ENCODE measurements at places on chromosomes 3 and 15.

DNA sequence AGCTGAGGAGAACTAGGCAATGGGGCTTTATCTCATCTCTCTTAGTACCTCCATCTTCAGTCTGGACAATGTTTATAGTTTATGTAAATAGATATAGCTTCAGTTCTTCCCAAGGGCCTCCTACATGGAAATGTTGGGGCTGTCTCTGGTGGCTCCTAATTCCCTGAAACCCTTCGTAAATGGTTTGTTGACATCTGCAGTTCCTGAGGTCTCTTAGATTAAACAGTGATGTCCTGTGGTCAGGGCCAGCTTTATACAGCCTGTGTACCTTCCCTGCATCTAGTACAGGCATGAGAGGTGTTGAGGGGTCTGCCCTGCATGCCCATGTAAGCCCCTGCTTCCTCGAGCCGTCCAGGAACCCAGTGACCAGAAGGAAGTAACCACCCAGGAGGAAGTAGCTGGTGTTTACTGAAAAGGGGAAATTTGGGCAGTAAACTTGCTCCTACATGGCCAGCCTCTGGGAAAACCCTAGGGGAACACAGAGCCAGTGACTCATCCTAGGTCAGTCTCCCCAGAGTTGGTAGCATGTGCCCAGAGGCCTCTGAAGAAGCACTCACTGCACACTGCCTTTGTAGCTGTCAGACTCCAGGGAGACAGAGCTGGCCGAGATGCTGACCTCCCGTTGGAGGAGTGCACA is 4.7 kb upstream of the TBC1D2B start:
- DNase-seq: no peak

DNA sequence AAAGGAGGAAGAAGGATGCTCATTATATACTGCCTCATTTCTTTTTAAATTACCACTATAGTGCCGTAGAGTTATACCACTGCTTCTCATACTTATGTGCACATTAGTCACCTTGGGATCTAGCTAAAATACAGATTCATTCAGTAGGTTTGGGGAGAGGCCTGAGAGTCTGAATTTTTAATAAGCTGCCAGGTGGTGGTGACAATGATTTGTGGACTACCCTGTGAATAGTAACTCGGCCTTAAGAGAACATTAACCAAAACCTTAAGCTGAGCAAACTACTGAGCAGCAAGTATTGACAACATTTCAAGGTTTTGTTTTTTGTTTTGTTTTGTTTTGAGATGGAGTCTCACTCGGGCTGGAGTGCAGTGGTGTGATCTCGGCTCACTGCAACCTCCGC is 19.8 kb downstream of the UBA5 start:
- DNase-seq: no peak

- peak; percentile 89 for DNase-seq
Measured at GRCh38 chr3:56976651-56977560, 83.6 kb upstream of the SPATA12 start.

- no peak for DNase-seq
Measured at GRCh38 chr3:2947536-2947935, 162.6 kb downstream of the IL5RA start.

GRCh38 chr3:155890671-155891190 is 20.3 kb downstream of the GMPS start:
- DNase-seq: no peak

GRCh38 chr3:136330900-136331299 is 80.8 kb downstream of the PCCB start:
- no peak for DNase-seq

- DNase-seq: no peak
Measured at GRCh38 chr3:20583648-20584047, 397.6 kb upstream of the SGO1 start.

DNA sequence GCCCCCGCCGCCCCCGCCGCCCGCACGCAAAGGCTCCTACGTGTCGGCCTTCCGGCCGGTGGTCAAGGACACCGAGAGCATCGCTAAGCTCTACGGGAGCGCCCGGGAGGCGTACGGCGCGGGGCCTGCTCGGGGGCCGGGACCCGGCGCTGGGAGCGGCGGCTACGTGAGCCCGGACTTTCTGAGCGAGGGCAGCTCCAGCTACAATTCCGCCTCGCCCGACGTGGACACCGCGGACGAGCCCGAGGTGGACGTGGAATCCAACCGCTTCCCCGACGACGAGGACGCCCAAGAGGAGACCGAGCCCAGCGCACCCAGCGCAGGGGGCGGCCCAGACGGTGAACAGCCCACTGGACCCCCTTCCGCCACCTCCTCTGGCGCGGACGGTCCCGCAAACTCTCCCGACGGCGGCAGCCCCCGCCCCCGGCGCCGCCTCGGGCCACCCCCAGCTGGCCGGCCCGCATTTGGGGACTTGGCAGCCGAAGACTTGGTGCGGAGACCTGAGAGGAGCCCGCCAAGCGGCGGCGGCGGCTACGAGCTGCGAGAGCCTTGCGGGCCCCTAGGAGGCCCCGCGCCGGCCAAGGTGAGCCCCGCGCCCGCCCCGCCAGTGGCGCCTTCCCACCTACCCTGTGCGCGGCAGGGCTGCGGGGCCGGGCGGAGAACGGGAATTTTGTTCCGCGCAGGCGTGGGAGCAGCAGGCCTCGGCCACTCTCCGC is 2.4 kb downstream of the SKOR1 start:
- DNase-seq: no peak

GRCh38 chr15:79953951-79954444 is 17.0 kb downstream of the BCL2A1 start:
- no peak for DNase-seq

DNA sequence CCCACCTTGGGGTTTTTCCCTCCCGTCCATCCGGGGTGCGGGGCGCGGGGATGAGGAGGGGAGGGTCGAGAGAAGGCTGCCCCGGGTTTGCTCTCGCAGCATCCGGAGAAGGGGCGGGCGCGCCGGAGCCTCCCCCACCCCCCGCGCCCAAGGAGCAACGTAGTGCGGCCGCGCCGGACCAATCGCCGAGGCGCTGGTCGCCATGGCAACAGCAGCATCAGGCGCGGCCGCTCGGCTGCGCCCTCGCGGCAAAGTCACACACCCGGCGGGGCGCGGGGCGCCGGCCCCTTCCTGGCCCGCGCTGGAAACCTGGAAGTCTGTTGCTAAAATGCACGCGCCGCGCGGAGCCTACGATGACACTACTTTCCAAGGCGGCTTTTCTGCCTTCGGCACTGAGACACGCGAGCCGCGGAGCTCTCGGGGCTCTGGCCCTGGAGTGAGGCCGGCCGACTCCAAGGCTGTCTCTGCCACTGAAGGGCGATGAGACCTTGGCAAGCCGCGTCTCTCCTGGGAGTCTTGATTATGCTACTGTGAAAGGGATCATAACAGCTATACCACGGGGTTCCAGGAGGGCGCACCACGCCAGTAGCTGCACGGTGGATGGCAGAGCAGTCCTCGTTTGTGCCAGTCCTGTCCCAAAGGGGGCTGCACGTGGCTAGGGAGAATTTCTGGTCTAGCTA is at the start of gene IQSEC1:
IQSEC1 (minus strand) TSS at position 104 of the 680 bp plus-strand sequence. CDS start 415 bp downstream, outside the sequence.
- DNase-seq: peak; percentile 24

DNA sequence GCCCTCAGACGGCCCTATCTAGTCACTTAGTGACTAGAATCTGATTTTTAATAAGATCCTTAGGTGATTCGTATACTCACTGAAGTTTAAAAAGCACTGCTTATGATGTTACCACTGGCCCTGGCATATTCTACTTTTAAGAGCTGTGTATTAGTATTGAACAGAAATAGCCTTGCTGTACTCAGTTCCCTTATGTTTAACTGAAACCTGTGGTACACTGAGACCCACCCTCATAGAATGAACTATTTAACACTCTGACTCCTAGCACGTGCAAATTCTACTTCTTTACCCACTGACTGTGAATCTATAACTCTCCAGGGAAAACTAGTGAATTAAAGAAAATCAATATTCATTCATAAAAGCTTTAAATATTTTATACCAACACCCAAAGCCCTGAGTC is 108.9 kb downstream of the CCNL1 start:
- no peak for DNase-seq

- no peak for DNase-seq
Measured at GRCh38 chr3:127820826-127821313, 1.4 kb downstream of the MGLL start.
